Jurkat, Clone E6-1 (cell line): ENCODE measurements at places on chromosomes 11 and 22.

DNA sequence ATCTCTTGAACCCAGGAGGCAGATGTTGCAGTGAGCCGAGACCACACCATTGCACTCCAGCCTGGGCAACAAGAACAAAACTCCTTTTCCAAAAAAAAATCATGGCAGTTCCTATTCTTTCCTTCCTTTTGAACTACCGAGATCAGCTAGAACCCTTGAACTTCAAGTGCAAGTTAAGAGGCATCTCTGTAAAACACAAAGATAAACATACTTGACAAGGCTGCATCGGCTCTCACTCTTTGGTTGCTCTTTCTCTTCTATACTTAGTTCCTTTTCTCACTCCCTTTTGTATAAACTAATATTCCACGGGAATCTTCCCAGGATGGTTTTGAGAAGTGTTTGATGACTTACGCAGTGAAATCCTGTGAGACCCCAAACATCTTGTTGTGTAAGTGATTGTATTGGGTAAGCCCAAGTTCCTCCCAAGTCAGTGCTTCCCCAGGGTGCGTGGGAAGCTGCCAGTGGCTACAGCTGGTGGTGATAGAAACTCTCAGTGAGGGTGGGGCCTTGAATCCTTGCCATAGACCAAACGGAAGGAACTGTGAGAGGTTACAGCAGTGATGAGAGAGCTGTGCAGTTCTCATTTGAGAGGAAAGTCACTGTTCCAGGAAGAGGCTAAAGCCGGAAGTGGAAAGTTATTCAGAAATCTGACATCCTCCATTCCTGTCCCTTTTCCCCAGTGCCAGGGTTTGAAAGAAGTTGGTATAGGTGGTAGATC is 24.1 kb upstream of the CDC42EP2 start:
- no peak for DNase-seq

DNA sequence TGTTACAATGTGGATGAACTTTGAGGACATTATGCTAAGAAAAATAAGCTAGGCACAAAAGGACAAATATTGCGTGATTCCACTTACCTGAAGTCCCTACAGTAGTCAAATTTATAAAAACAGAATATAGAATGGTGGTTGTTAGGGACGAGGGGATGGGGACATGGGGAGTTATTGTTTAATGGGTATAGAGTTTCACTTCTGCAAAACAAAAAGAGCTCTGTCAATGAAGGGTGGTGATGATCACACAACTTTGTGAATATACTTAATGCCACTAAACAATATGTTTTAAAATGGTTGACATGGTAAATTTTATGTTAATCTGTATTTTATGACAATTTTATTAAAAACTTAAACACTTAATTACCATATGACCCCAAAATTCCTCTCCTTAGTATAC is 26.1 kb downstream of the INTS4 start:
- DNase-seq, result no peak

GRCh38 chr11:63007920-63008319 is 7.7 kb downstream of the SLC22A8 start:
- no peak for DNase-seq

GRCh38 chr22:31229402-31230079 is 17.4 kb downstream of the LIMK2 start:
- DNase-seq, result no peak

- DNase-seq, result no peak
Observed at GRCh38 chr22:38792833-38793232, 1.1 kb downstream of the DNAL4 start.

GRCh38 chr11:76810151-76810853 is 27.1 kb downstream of the TSKU start:
- DNase-seq, result no peak

- DNase-seq, result no peak
Observed at GRCh38 chr11:119014209-119014924, 3.8 kb downstream of the RPS25 start.

DNA sequence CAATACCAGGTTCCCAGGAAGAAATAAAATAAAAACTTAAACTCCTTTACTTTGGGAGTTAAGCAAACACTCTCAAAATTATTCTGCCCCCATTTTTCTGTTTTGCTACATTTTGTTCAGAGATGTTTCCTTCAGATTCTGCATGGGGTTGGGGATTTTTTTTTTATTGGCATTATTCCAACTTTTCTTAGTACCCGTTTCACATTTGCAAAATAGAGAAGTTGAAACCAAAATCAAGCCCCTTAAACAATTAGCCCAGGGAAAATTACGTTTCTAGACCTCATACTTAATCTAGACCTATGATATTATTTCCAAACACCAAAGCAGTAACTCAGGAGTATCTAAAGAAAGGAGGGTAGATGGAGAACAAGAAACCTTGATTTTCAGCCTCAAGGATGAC is 20.6 kb upstream of the MS4A7 start:
- no peak for DNase-seq

GRCh38 chr11:17578296-17578695 is 31.2 kb downstream of the OTOG start:
- no peak for DNase-seq

- DNase-seq, result no peak
Observed at GRCh38 chr11:94593030-94593429, 25.9 kb downstream of the PIWIL4 start.

DNA sequence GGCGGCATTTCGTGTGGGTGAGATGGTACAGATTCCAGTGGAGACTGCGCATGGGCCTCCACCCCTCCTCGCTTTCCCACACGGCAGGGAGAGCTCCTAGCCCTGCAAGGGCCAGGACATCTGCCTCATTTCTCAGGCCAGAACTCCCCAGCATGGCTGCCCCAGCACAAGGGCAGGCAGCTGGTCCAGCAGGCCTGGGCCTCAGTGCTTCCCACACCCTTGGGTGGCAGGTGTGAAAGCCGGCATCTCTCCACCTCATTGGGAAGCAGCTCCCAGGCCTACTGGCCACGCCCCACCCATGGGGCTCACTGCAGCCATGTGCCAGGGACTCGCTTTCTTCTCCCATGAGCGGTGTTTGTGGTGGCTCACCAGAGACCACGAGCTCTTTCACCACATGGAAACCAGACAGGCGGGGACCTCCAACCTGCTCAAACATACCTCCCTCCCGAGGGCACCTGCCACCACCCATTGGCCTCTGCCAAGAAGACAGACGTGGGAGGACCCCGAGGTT is 79.1 kb downstream of the NAT10 start:
- DNase-seq, result no peak

GRCh38 chr11:95933594-95933993 is 9.7 kb upstream of the MTMR2 start:
- DNase-seq, result no peak

DNA sequence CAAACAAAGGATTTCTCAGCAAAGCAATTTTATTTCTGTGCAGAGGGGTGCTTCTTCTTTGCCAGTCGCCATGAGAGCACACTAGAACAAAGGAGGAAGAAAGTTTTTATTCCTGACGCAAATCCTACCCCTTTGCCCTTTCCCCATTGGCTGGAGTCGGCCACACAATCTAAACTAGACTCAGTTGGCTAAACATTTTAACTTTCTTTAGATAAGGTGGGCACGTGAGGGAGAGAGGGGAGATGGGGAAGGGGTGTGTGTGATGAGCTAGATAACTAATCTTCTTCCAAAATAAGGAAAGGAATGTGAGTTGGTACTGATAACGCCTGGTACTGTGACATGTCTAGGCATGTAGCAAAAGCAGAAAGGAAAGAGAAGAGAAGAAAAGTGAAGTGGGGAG is 626 bp downstream of the TRIM22 start:
- DNase-seq, result no peak

- DNase-seq, result no peak
Observed at GRCh38 chr11:131666617-131667016, 296.2 kb downstream of the NTM start.

- no peak for DNase-seq
Observed at GRCh38 chr11:77179048-77179447, 51.0 kb downstream of the MYO7A start.

GRCh38 chr11:86386746-86387145 is 12.1 kb downstream of the CCDC81 start:
- no peak for DNase-seq

- DNase-seq, result no peak
Observed at GRCh38 chr11:74249496-74249895, 61.9 kb downstream of the P4HA3 start.

DNA sequence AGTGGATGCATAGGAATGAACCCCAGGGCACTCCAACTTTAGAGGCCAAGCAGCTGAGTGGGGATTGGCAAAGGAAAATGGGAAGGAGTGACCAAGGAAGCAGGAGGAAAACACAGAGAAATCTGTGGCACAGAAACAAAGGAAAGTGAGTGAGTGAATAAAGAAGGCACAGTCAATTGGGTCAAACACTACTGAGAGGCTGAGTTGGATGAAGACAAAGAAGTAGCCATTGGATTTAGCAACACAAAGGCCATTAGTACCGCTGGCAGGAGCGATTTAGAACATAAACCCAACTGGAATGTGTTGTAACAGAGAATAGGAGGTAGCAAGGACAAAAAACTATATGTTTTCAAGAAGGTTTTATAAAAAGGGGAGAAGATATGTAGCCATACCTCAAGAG is 6.6 kb upstream of the NXPE1 start:
- DNase-seq, result no peak

- no peak for DNase-seq
Observed at GRCh38 chr11:46130286-46130940, 9.2 kb upstream of the PHF21A start.

- DNase-seq, result no peak
Observed at GRCh38 chr11:18490736-18491485, 35.3 kb downstream of the LDHAL6A start.

GRCh38 chr22:32776802-32777201 is 24.7 kb upstream of the TIMP3 start:
- DNase-seq, result no peak

- peak; percentile 0 for DNase-seq
Observed at GRCh38 chr11:80473562-80473961, 1032.7 kb upstream of the TENM4 start.

DNA sequence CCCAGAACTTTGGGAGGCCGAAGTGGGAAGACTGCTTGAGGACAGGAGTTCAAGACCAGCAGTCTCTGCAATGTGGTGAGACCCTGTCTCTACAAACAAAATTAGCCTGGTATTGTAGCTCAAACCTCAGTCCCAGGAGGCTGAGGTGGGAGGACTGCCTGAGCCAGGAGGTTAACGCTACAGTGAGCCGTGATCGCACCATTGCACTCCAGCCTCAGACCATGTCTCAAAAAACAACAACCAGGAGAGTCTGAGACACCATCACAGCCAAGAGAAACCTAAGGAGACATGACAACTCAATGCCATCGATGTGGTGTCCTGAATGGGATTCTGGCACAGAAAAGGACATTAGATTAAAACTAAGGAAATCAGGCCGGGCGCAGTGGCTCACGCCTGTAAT is 28.3 kb upstream of the KDM2A start:
- DNase-seq, result no peak

- DNase-seq, result no peak
Observed at GRCh38 chr11:132123449-132123848, 753.0 kb downstream of the NTM start.

GRCh38 chr11:6746086-6746618 is 25.6 kb downstream of the OR2AG2 start:
- peak; percentile 74 for DNase-seq

GRCh38 chr11:20213790-20214189 is 53.5 kb upstream of the DBX1 start:
- no peak for DNase-seq

GRCh38 chr11:63017306-63017974 is 1.8 kb upstream of the SLC22A8 start:
- DNase-seq, result no peak

- DNase-seq, result no peak
Observed at GRCh38 chr22:27212617-27213177, 555.3 kb downstream of the MIAT start.

DNA sequence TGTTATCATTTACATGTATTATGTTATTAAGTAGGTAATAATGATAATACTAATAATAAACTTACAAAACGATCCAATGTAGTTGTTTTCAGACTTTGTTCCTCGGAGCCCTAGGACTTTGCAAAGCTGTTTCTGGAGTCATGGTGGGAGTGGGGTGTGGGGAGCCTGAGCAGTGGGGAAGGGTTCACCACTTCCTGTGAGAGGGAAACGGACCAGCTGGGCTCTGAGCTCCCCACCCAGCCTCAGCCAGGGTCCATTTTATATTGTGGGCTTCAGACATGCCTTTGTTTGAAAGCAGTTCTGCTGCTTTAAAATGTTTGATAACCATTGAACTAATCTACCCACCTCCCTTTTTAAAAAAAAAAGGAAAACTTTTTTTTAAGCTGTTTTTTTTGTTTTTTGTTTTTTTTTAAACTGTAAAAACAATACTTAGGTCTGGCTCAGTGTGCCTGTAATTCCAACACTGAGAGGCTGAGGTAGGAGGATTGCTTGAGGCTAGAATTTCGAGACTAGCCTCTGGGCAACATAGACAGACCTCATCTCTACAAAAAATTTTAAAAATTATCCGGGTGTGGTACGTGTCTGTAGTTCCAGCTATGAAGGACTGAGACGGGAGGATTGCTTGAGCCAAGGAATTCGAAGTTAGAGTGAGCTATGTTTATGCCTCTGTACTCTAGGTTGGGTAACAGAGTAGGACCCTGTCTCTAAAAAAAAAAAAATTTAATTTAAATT is 7.0 kb downstream of the SERPING1 start:
- peak; percentile 43 for DNase-seq

DNA sequence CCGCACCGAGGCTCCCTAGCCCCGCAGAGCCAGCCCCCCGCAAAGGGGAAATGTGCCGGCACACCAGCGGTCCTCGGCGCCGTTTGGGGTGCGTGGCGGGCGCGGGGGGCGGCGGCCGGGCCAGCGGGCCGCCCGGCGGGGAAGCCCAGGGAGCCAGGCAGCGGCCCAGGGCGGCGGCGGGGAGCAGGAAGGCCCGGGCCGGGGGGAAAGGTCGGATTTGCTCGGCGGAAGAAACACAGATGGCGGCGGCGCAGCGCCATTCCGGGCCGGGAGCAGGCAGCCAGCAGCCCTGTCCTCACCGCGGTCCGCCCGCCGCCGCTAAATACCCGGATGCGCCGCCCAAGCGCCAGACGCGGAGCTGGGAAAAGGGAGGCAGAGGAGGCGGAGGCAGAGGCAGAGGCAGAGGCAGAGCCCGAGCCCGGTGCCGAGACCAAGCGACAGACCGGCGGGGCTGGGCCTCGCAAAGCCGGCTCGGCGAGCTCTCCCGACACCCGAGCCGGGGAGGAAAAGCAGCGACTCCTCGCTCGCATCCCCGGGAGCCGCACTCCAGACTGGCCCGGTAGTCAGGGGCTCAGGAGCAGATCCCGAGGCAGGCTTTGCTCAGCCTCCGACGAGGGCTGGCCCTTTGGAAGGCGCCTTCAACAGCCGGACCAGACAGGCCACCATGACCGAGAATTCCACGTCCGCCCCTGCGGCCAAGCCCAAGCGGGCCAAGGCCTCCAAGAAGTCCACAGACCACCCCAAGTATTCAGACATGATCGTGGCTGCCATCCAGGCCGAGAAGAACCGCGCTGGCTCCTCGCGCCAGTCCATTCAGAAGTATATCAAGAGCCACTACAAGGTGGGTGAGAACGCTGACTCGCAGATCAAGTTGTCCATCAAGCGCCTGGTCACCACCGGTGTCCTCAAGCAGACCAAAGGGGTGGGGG is 2.6 kb upstream of the GCAT start:
- DNase-seq, result peak; percentile 66
